ENCODE measurements at places on chromosomes 4 and X.

DNA sequence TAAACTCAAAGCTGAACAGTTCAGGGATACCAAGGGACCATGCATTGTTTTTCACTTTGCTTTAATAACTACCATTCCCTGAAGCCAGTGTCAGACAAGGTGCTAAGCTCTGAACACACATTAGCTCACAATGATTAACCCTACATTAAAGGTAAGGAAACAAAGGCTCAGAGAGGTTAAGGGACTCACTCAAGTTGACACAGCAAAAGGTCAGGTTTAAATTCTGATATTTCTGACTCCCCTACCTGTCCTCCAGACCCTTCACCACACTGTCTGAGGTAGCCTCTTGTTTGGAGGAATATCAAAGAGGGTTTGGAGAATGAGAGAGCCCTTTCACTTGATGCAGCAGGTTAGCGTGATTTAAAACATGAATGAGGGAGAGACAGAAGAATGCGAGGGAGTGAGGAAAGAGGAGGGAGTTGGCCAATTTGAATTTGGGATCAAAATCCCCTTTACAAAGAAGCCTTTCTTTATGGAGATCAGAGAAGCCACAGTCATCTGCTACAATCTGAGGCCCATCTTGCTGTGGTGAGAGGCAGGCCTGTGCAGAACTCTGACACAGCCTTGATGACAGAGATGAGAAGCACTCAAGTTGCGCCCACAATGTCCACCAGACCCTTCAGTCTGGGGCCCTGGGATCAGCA is 103.5 kb downstream of the FHDC1 start:
- no peak for DNase-seq

- no peak for DNase-seq
Observed at GRCh38 chrX:141975839-141976238, 72.1 kb downstream of the MAGEC1 start.

- no peak for DNase-seq
Observed at GRCh38 chrX:56813318-56813837, 84.3 kb downstream of the NBDY start.

- DNase-seq = no peak
Observed at GRCh38 chrX:82163701-82164100, 961.8 kb downstream of the SH3BGRL start.

GRCh38 chrX:148825696-148826095 is 325.3 kb downstream of the AFF2 start:
- DNase-seq = no peak

- DNase-seq = no peak
Observed at GRCh38 chrX:53184836-53185235, 40.2 kb downstream of the KDM5C start.

DNA sequence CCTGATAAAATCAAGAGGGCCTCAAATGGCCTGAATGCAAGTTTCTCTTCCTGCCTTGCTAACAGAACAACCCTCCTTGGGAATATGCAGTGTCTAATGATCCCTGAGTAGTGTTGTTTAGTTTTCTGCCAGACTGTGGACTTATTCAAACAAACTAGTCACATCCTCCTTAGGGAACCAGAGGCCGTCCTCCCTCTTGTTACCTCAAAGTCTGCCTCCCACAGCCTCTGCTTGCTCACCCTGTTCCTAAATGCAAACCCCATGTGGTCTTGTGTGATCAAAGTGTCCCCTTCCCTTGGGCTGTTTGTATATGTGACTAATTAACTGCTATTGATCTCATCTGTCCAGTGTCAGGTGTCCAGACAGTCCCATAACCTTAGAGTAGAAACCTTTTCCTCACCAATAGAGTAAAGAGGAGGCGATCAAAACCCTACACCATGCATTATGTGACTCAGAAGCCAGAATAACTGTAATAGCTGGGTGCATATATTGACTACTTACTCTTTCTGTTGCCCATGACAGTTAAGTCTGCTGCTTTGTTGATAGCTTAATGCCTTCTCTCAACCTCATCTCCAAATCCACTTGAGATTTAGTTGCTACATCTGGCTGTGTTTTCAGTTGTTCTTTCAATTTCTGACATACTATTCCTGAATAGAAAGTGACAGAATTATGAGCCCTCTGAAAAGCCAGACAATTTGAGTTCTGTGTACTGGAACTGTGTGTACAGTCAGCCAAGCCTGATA is 473.0 kb upstream of the NWD2 start:
- no peak for DNase-seq
